ENCODE measurements at places on chromosomes 2 and 18.

GRCh38 chr2:43611987-43612894 lies 16.4 kb upstream of the THADA start:
- peak; percentile 37 for DNase-seq

- no peak for DNase-seq
These were observed 79.8 kb downstream of the MGAT5 start for GRCh38 chr2:134333646-134334189.

DNA sequence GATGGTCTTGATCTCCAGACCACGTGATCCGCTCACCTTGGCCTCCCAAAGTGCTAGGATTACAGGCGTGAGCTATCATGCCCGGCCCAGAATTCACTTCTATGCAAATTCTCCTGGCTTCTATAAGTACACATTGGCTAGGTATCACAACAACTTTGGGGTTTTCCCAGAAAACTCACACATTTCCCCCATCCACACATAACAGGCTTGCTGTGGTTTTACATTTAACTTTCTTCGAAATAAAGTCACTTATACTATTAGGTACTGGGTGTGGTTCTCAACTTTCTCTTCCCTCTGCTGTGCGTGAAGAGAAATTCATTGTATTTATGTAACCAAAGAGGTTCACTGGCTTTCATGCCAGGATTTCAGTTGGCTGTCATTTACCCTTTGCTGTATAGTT lies 439.4 kb upstream of the CWC22 start:
- no peak for DNase-seq

- DNase-seq, result no peak
These were observed 94.7 kb downstream of the FAM168B start for GRCh38 chr2:130998561-130998960.

DNA sequence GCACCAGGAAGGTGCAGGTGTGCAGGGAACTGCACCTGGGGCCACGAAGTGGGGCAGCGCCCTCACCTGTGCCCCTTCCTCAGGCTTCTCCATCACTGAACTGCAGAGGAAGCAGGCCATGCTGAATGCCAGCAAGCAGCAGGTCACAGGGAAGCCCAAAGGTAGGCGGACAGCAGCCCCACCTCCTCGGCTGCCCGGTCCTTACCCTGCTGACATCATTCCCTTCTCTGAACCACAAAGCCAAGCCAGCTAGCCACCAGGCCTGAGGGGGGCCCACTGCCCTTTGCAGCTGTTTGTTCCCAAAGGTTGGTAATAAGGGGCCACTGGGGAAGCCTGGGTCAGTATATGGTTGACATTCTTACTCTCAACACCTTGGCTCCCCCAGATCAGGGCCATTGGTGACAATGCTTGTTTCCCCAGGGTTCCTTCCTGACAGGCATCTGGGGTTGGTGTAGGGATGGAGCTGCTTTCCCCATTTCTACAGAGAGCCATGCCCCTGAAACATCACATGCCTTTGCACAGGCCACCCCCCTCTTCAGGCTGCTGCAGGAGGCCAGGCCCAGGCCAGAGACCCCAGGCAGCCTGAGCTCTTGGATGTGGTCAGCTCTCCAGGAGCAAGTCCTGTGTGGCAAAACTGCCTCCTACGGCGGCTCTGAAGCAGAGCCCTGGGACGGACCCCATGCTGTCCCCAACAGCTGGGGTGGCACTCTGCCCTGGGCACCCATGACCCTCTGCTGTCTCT lies 47.8 kb downstream of the FAM168B start:
- no peak for DNase-seq
